Left colon (tissue), 2 donors: ENCODE measurements at places on chromosomes 6 and 20. TPM values are rescaled to one million over a fixed set of nuclear protein-coding genes. Genes with fewer than 3 reads are reported as not detected.
A peak's percentile ranks its signal among the peaks of the same experiment; 100 is the strongest.

The GPR6 gene
- total RNA-seq, result not detected

The EMILIN3 gene
- total RNA-seq, result not detected

The PACRG gene
- 1.3 TPM for total RNA-seq

DNA sequence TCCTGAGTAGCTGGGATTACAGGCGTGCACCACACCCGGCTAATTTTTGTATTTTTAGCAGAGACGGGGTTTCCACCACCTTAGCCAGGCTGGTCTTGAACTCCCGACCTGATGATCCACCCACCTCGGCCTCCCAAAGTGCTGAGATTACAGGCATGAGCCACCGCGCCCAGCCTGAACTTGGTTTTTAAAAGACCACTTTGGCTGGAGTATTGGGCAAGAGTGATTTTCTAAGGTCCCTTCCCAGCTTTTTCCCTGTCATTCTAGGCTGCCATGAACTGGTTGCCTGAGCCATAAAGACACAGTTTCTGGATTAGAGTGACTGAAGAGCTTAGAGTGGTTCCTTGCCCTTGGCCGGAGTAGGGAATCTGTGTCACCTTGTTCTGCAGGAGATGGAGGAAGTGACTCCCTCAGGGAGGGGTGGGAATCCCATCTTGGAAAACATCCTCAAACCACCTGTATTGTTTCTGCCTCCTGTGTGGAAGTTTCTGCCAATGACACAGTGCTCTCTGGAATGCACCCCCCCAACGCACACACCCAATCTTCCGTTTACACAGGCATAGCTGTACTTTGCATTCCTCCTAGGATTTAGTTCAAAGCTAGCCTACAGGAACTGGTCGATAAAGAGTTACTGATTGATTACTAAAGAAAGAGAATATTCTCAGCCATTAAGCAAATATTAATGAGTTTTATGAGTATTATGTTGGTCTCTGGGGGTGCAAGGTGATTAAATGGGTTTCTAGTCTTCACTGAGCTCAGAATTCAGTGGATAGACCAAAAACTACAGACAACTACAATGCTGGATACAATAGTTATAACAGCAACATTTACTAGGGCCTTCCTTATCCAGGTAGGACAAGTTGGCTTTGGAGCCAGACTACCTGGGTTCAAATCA is 18.2 kb downstream of the BCL2L1 start:
- peak; percentile 85 for DNase-seq

DNA sequence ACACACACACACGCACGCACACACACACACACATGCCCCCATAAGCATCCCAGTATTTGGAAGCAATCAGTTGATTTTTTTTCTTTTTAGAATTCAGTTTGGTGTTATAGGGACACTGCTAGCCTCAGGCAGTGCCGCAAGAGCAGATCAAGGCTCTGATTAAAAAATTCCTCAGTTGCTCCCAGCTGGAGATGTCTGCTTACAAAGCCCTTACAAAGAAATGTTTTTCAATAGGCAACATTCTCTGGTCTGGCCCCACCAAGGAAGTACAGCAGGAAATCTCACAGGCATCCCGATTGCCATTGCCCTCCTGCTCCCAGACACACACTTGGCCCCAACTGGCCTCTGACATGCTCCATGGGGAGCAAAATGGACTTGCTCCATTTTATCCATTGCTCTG is 22.9 kb upstream of the CD83 start:
- no peak for DNase-seq

- DNase-seq, result no peak
Observed at GRCh38 chr6:134533991-134534390, 216.1 kb upstream of the SGK1 start.

The TCFL5 gene
- 5.9 TPM for total RNA-seq
